Naive thymus-derived CD8-positive, alpha-beta T cell (primary cell): ENCODE measurements at places on chromosomes 13 and 19. TPM values are rescaled to one million over a fixed set of nuclear protein-coding genes. Genes with fewer than 3 reads are reported as not detected.

DNA sequence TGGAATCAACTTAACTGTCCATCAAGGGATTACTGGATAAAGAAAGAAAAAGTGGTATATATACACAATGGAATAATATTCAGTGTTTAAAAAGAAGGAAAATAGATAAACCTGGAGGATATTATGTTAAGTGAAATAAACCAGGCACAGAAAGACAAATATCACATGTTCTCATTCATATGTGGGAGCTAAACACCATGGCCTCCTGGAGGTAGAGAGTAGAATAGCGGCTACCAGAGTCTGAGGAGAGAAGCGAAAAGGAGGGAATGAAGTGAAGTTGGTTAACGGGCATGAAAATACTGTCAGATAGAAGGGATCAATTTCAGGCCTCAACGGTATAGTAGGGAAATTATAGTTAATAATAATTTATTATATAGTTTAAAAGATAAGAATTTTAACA lies 147.5 kb upstream of the OBI1 start:
- no peaks in the 10 kb centered on the region for H3K4me1 ChIP-seq
- H3K36me3 ChIP-seq: no peaks in the 10 kb centered on the region
- DNase-seq: no peak
- no peak overlapping the region for H3K4me3 ChIP-seq
- H3K27ac ChIP-seq: no peak overlapping the region

LPAR2 gene
- 93.1 TPM for total RNA-seq

RAB11B gene
- total RNA-seq: 108 TPM

ZNF728 gene
- total RNA-seq: not detected

- DNase-seq: no peak
- no peak overlapping the region for H3K4me3 ChIP-seq
- peaks cover 37% of the 10 kb centered on the region for H3K4me1 ChIP-seq
- peak overlapping the region; percentile 48 for H3K27ac ChIP-seq
Observed at GRCh38 chr19:5684694-5685430, 4.0 kb downstream of the HSD11B1L start.

DNA sequence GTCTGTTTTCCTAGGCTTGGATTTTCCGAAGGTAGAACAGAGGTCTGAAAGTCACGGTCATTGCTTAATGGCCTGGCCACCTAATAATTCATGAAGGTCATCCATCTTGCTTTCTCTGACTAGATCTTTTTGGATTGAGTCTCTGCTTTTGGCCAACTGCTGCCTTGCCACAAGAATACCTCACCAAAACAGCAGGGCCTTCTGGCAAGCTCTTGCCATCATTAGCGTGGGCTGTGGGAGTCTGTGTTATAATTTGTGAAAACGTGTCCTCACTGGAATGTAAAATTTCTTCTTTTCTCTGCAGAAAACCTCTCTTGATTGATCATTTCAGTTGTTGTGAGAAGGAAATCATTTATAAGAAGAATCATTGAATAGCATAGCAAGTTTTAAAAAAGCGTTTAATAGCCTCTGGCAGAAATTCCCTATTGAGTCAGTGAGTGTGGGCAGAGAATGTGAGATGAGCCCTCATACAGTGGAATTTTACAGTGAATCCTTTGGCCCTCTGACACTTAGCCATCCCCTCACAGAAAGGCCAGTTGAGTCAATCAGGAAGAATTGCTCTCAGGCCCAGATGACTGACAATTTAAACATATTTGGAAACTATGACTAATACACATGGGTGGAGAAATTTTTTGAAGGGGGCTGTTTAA lies 43.2 kb upstream of the ERICH6B start:
- H3K4me3 ChIP-seq: no peak overlapping the region
- H3K27me3 ChIP-seq: no peaks in the 10 kb centered on the region
- H3K36me3 ChIP-seq: no peaks in the 10 kb centered on the region
- H3K27ac ChIP-seq: no peak overlapping the region
- no peaks in the 10 kb centered on the region for H3K4me1 ChIP-seq
- no peak for DNase-seq

DNA sequence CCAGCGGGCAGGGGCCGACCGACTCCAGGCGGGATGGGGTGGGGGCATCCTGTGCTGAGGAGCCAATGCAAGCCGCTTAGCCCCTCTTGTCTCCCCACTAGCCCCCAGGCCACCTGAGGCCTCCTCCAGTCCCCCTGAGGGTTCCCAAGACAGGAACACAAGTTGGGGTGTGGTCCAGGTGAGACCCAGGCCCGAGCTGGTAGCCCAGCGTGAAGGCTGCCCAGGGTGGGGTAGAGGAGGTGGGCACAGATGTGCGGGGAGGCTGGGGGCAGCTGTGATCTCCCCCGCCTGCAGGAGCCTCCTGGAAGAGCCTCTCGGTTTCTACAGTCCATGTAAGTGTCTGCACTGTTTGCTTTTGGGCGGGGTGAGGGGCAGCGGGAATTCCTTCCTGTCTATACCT lies 10.4 kb downstream of the TLE6 start:
- no peaks in the 10 kb centered on the region for H3K36me3 ChIP-seq
- no peak overlapping the region for H3K27ac ChIP-seq
- H3K27me3 ChIP-seq: peaks cover 7% of the 10 kb centered on the region

- no peaks in the 10 kb centered on the region for H3K27me3 ChIP-seq
- H3K4me3 ChIP-seq: no peak overlapping the region
- no peak overlapping the region for H3K27ac ChIP-seq
- DNase-seq: no peak
Observed at GRCh38 chr19:38708413-38709024, 35.8 kb downstream of the CAPN12 start.

DNA sequence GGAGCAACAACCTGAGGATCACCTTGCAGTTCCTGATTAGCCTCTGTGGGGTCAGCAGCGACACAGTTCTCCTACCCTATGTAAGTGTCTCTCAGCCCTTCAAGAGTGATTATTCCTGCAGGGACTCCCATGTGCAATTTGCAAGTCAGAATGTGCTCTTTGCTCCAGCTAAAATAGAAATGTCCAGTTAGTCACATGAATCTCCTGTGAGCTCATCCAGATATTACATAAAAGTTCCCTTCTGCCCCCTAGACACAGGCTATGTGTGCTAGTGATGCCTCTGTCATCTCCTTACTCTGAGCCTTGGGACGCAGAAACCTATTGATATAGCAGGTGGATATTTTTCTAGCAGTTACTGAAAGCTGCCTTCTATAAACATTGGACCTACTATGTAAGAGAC lies 105.5 kb downstream of the ZAR1L start:
- no peaks in the 10 kb centered on the region for H3K27me3 ChIP-seq
- DNase-seq: no peak
- no peaks in the 10 kb centered on the region for H3K36me3 ChIP-seq
- no peak overlapping the region for H3K27ac ChIP-seq

DNA sequence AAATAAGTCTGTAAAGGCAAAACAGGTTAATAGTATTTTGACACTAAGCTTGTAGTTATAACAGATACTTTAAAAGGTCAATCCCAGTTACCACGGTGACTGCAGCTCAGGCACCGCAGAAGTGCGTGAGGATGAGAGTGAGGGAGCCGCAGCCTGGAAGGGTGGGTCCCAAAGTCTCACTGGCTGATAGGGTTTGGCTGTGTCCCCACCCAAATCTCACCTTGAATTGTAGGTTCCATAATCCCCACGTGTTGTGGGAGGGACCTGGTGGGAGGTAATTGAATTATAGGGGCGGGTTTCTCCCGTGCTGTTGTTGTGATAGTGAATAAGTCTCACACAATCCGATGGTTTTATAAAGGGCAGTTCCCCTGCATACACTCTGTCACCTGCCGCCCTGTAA lies 40.0 kb upstream of the GAS6 start:
- peaks cover 13% of the 10 kb centered on the region for H3K4me1 ChIP-seq
- no peaks in the 10 kb centered on the region for H3K36me3 ChIP-seq
- H3K27ac ChIP-seq: no peak overlapping the region
- DNase-seq: no peak
- H3K27me3 ChIP-seq: peaks cover 20% of the 10 kb centered on the region

DNA sequence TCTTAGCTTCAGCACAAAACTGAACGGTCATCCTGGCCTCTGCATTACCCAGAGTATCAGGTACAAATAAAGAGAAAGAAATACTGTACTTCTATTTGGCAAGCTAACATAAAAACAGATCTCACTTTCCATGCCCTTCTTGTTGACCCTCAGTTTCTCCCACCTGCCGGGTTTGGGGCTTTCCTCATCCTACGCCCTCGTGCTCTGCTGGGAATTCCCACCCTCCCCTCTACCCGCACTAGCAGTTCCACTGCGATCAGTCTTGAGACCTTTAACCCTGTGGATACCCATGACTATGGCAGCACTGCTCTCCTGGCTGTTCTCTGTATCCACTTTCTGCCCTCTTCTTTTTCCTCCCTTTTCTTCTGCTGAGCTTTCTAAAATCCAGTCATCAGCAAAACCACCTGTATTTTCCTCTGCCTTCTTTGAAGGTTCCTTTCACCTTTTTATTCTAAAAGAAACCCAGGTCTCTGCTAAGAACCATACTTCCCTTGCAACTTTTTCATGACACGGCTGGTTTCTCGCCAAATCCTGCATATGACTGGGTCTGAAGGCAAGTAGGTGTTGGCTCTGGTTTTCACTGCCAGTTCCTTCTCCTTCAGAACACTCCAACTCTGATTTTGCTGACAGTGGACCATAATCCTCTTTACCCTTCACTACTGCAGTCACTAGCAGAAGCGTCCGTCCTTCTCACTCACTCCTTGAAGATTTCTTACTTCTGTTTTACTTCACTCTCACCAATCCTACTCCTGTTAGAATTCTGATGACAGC lies 99.4 kb downstream of the MIPEP start:
- H3K36me3 ChIP-seq: peaks cover 16% of the 10 kb centered on the region
- H3K4me3 ChIP-seq: no peak overlapping the region
- no peaks in the 10 kb centered on the region for H3K27me3 ChIP-seq

DNA sequence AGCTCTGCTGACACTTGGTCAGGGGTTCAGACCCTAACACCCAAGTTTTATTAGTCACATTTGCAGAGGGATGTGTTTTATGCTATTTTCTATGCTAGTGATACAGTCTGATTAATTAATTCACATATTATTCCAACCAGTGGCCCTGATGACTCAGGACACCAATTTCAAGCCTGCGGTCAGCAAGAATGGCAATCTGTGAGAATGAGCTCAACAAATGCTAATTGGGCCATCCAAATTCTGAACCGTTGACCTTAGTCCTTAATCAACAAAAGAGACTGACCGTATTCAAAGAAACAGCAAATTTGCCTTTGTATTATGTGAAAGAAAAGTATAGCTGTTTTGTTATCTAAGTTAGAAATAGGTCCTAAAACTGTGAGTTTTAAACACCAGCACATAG lies 9.6 kb upstream of the KL start:
- no peak overlapping the region for H3K4me3 ChIP-seq
- peaks cover 22% of the 10 kb centered on the region for H3K27me3 ChIP-seq
- H3K4me1 ChIP-seq: no peaks in the 10 kb centered on the region
- no peak for DNase-seq
- H3K27ac ChIP-seq: no peak overlapping the region

- H3K27me3 ChIP-seq: no peaks in the 10 kb centered on the region
- H3K27ac ChIP-seq: no peak overlapping the region
- H3K4me3 ChIP-seq: no peak overlapping the region
- peaks cover 3% of the 10 kb centered on the region for H3K36me3 ChIP-seq
- DNase-seq: no peak
Observed at GRCh38 chr19:22935151-22935550, 67.8 kb downstream of the ZNF728 start.

DNA sequence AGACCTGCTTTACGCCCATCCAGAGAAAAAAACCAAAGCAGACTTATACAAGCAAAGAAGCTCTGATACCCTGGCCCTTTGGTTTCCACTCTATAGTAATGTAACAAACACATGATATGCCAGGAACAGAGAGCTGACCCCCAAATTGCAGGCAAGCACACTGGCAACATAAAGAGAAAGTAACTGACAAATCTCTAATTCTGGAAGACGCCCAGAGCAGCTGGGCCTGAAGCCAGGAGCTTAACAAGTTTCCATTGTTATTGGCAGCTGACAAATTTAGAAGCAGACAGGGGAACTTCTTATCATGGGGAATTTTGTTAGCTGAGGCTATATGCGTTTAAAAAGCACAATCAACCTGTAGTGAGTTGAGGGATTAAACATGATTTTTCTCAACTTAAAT lies 158.0 kb downstream of the DLEU7 start:
- no peak overlapping the region for H3K27ac ChIP-seq
- DNase-seq: no peak
- no peaks in the 10 kb centered on the region for H3K27me3 ChIP-seq
- H3K4me3 ChIP-seq: no peak overlapping the region

- no peaks in the 10 kb centered on the region for H3K4me1 ChIP-seq
- H3K27ac ChIP-seq: no peak overlapping the region
- peaks cover 5% of the 10 kb centered on the region for H3K27me3 ChIP-seq
- no peaks in the 10 kb centered on the region for H3K36me3 ChIP-seq
Observed at GRCh38 chr19:23062921-23063320, 53.9 kb upstream of the ZNF730 start.

DNA sequence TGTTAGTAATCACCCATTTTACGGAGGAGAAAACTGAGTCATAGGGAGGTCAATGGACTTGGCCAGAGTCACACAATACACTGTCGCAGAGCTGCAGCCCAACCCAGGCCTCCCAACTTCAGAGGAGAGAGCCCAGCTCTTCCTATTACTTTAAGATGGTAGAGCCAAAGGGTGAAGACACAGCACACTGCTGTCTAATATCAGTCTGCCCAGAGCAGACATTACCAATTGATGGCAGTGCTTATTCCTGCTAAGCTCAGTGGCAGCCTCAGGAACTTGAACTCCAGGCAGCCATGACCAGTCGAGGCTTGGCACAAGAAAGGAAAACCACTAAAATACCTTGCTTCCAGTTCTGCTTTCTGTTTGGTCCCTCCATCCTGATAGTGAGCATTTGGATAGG lies 18.4 kb downstream of the TMEM150B start:
- no peaks in the 10 kb centered on the region for H3K27me3 ChIP-seq
- H3K4me3 ChIP-seq: no peak overlapping the region
- no peak for DNase-seq
- H3K36me3 ChIP-seq: peaks cover 2% of the 10 kb centered on the region
- H3K4me1 ChIP-seq: peaks cover 12% of the 10 kb centered on the region
- H3K27ac ChIP-seq: no peak overlapping the region

DNA sequence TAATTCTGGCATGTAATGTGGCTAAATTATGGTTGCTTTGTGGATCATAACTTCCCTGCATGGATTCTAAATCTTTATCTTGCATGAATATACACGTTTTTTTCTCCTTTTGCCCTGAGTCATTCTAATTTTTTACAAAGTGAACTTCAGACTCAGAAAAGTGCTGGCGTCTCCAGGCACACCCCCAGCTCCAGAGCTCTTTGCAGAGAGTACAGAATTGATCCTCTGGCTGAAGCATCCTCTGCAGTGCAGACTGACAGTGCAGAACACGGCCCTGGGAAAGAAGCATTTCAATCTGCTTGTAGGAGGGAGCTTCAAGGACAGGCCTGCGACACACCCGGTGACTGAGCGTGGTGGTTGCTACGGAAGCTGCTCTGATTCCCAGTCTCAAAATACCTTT lies 228.1 kb downstream of the FGF9 start:
- DNase-seq: no peak
- H3K27ac ChIP-seq: no peak overlapping the region
- H3K36me3 ChIP-seq: no peaks in the 10 kb centered on the region
- no peak overlapping the region for H3K4me3 ChIP-seq
